ENCODE measurements at places on chromosomes 1 and 21. TPM values are rescaled to one million over a fixed set of nuclear protein-coding genes. Genes with fewer than 3 reads are reported as not detected.

- no peak for DNase-seq
Observed at GRCh38 chr1:19339214-19339861, 27.2 kb downstream of the SLC66A1 start.

DNA sequence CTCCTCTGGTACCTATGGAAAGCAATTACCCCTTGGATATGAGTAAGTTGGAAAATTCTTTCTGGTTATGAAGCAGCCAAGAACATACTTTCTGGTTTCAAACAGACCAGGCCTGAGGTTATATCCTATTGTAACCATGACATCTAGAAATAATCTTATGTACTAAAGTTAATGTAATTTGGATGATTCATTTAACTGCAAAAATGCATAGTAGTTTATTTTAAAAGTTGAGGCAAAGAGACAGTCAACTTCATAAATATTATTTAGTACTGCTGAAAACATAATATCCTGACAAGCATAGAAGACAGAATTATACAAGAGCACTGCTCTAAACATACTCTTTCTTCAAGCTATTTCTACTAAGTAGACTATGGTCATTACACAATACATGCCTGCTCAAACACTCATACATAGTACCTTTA is 25.5 kb downstream of the ODF2L start:
- no peak for DNase-seq

- DNase-seq = no peak
Observed at GRCh38 chr1:47226121-47226838, 5.7 kb downstream of the TAL1 start.

NOS1AP gene
- total RNA-seq = 12.7 TPM

ARID1A gene
- total RNA-seq = 23.9 TPM

All from esophagus squamous epithelium (tissue), 5 donors.